ENCODE measurements at places on chromosomes 2 and 18. TPM values are rescaled to one million over a fixed set of nuclear protein-coding genes. Genes with fewer than 3 reads are reported as not detected.

GRCh38 chr2:53445383-53446070 is 322.1 kb upstream of the CHAC2 start:
- no peak for DNase-seq

DNA sequence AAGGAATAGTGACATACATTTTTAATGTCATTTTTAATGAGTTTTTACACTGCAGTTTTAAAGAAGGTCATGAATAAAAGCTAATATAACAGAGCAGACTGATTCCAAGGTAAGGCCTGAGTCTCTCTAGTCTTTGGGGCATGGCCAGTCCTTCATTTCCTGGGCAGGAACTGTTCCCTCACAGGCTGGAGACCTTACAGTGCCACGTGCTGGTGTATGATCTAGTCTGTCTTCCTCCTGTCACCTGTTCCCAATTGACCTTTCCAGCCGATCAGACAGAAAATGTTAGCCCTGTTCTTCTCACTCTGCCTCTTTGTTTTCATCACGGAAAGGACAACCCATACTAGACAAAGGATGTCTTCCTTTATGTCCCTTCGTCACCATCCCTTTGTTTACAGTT is 33.6 kb downstream of the ZCCHC2 start:
- no peak for DNase-seq

DNA sequence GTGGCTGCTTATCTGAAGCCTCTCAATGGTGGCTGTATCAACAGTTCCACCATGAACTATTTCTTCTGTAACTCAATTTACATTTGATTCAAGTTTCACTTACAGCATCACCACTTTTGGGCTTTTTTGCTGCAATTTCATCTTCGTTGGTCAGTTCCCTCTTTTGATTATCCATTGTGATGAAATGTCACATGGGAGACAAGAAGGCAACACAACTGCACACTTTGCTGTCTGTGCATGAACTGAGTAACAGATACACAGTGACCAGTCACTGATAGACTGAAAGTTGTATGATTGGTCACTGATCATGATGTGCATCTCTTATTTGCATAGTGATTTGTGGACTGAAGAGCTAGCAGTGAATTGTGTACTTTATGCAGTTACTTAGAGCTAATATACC is 130.7 kb upstream of the RNF152 start:
- DNase-seq, result no peak

GRCh38 chr2:108958002-108958401 is 31.0 kb downstream of the EDAR start:
- no peak for DNase-seq

GRCh38 chr18:77086656-77087392 is 45.8 kb downstream of the MBP start:
- DNase-seq, result no peak

GRCh38 chr2:127586136-127586535 is 50.7 kb downstream of the MYO7B start:
- DNase-seq, result no peak

DNA sequence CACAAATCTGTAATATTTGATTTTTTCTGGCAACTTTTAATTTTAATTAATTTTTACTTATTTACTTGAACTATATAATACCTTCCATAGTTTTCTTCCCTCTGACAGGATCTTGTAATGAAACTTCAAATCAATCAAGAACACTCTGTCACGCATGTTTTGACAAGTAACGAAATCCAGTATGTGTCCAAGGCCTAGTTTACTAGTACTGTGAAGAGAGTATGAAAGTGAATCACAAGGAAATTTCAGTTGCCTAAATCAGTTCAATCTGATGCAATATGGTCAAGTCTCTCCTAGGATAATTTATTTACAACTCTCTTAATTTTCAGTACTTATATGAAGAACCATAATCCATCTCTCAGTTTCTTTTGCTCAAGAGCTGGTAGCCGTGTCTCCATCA is 1344.6 kb upstream of the ZEB2 start:
- no peak for DNase-seq

GRCh38 chr2:96927405-96928171 is 57.7 kb upstream of the SEMA4C start:
- no peak for DNase-seq

- no peak for DNase-seq
Observed at GRCh38 chr2:156511803-156512202, 75.6 kb downstream of the GPD2 start.

DNA sequence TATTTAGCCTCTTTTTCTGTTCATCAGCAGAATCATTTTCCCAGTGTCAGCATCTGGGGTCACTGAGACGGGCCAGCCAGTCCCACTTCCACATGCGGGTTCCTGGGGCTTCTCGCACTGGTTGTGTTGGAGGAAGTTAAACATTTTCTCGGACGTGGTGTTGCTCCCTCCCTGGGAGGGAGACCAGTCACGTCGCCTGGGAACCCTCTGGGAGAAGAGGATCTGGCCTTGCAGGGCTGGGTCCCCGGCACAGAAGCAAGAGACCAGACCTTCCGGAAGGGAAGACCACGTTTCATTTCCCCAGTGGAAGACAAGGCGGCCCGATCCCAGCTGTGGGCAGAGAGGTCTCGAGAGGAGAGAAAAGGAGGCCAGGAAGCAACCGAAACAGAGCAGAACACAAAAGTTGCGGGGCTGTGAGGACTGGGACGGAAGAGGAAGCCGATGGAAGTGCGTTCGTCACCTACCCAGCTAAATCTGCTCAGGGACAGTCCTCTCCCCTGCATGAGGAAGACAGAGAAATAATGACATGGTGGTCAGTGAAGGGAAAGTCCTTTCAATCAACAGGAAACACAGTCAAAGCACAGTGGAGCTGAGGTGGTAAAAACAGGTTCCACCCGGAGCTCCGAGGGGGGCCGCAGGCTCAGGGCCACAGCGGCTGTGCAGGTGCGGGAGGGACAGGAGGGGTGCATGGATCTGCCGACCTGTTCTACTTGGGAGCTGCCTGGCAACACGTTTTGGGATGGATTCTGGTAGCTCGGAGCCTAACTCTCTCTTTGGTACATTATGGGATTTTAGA is 144.4 kb downstream of the MBP start:
- no peak for DNase-seq

- no peak for DNase-seq
Observed at GRCh38 chr2:10794876-10795275, 17.7 kb downstream of the PDIA6 start.

- no peak for DNase-seq
Observed at GRCh38 chr2:225379856-225380255, 19.7 kb upstream of the NYAP2 start.

DNA sequence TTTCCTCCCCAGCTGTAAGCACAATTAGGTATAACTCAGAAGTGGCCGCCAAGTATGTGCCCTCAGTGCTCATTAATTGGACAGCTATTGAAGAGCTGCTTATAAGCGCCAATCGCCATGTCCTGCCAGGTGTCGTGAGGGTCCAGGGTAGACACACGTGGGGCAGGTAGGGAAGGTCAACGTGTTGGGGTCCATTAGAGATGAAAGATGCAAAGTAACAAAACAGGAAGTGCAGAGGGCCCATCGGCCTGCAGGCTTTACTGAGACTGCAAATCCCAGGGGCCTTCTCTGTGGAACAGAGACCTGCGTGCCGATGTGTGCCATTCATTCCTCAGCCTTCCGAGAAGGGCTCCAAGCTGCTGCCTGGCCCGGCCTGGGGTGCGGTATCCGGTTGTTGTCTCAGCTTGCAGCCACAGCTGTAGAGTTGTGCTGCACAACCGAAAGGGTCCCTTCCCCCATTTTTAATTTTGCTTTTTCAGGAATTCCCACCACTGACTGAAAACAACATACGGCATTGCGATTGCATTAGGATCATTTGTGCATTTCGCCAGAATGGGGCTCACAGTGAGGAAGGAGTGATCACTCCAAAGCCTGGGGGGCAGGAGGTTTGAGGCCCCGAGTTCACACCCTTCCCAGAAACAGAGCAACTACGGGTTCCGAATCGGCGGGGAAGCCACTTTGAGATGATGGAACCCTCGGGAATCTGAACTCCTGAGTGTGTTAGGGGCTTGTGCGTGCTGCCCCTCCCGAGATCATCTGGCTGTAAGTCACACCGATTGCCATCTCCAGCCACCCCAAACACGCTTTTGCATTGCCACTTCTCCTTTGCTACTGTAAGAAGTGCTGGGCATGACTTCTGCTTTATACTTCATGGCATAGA is 94.3 kb downstream of the TSHZ1 start:
- no peak for DNase-seq

GRCh38 chr18:73214970-73215369 is 347.2 kb upstream of the NETO1 start:
- no peak for DNase-seq

DNA sequence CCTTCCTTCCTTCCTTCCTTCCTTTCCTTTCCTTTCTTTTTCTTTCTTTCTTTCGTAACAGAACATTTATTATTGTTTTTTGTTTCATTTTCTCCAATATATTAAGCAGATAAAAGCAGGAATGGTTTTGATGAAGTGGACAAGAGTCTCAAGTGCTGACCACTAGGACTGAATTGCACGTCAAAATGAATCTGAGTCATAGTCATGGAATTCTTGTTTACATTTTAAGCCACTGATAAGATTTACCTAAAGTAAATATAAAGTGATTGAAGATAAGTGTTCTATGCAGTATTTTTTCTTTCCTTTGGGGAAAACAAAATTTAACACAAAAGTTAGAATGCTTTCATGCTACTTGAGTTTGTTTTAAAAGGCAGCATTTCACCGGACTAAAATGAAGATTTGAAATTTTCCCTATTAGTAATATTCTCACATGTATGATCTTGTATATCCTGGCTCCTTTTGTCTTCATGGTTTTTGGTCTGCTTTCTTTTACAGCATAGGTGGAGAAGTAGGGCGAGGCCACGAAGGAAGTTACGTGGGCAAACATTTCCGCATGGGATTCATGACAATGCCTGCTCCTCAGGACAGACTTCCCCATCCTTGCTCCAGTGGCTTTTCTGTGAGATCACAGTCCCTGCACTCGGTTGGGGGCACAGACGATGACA is 113.5 kb downstream of the NYAP2 start:
- DNase-seq, result no peak

- no peak for DNase-seq
Observed at GRCh38 chr2:159617100-159617499, 752 bp upstream of the BAZ2B start.

DNA sequence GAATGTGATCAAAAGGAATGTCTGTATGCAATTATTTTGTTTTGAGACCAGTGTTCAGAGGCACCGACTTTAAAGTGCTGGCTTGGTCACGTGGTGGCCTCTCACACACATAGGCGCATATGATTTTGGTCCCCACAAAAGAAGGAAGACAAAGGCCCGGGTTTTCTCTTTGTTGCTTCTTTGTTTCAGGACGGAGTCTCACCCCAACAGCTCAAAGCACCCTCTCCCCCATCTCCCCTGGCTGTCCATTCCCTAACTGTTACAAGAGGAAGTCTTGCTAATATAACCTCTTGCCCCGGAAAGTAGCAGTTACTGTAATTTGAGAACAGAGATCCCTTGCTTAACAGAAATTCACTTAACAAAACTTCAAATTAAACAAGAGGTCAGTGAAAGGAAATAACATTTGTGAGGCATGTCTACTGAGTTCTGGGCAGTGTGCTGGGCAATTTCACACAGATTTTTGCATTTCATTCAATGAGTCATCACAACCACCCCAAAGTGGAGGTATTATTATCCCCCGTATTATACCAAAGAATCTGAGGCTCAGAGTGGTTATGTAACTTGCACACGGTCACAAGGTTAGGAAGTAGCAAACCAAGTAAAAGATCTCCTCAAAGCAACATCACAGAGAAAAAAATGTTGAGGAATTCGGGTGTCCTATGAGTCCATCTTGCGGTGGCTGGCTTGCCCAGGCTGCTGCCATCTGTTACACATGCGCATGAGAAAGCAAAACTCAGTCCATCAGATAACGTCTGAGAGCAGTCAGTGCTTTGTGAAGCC is 75.8 kb downstream of the SDC1 start:
- DNase-seq, result peak; percentile 7

DNA sequence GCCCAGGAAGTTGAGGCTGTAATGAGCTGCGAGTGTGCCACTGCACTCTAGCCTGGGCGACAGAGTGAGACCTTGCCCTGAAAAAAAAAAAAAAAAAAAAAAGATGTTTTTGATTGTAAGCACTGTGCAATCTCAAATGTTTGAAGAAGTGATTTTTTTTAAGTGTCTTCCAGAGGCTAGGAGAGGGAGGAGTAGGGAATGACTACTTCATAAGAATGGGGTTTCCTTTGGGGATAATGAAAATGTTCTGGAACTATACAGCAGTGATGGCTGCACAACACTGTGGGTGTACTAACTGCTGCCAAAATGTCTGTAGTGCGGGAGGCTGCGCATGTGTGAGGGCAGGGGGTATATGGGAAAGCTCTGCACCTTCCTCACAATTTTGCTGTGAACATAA is 83.7 kb downstream of the MCFD2 start:
- no peak for DNase-seq

- no peak for DNase-seq
Observed at GRCh38 chr2:26245231-26245732, 543 bp downstream of the HADHB start.

- DNase-seq, result no peak
Observed at GRCh38 chr2:187379869-187380268, 68.2 kb downstream of the CALCRL start.

DNA sequence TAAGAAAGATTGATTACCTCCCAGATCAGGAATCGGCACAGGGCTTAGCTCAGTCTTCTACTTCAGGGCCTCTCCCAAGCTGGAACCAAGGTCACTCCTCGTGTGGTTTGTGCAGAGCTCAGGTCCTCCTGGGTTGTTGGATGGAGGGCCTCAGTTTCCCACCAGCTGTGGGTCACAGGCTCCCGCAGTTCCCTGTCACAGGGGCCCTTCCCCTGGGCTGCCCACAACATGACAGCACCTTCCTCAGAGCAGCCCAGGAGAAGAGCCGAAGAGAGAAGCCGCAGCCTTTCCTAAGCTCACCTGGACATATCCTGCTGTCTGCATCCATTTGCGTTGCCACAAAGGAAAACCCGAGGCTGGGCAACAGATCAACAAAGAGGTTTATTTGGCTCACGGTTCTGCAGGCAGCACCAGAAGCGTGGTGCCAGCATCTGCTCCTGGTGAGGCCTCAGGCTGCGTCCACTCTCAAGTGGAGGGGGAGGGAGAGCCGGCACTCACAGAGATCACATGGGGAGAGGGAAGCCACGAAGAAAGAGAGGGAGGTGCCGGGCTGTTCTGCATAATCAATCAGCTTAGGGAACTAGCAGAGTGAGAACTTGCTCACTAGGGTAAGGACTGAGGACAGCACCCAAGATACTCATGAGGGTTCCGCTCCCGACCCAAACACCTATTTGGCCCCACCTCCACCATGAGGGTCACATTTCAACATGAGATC is 13.0 kb upstream of the ALLC start:
- DNase-seq, result no peak

DOCK10 gene
- not detected for polyA plus RNA-seq

OXER1 gene
- polyA plus RNA-seq, result not detected

SH3RF3 gene
- 4.5 TPM for polyA plus RNA-seq

MAL gene
- polyA plus RNA-seq, result not detected

PAX3 gene
- polyA plus RNA-seq, result 2.1 TPM

SSB gene
- polyA plus RNA-seq, result 217 TPM

MEP1B gene
- 0.11 TPM for polyA plus RNA-seq

EMILIN1 gene
- polyA plus RNA-seq, result not detected

MRPL19 gene
- polyA plus RNA-seq, result 38.7 TPM

LMAN2L gene
- polyA plus RNA-seq, result 22.3 TPM

MRPL33 gene
- 74.2 TPM for polyA plus RNA-seq

LDLRAD4 gene
- polyA plus RNA-seq, result 19.0 TPM

GPR35 gene
- 1.8 TPM for polyA plus RNA-seq

MRO gene
- 0.34 TPM for polyA plus RNA-seq

BOLL gene
- polyA plus RNA-seq, result 2.0 TPM

SLC8A1 gene
- polyA plus RNA-seq, result 7.4 TPM

GLI2 gene
- polyA plus RNA-seq, result 10.1 TPM
